ENCODE measurements at places on chromosomes 1 and 21. TPM values are rescaled to one million over a fixed set of nuclear protein-coding genes. Genes with fewer than 3 reads are reported as not detected.

- no peak for DNase-seq
These were observed 96.0 kb downstream of the NRIP1 start for GRCh38 chr21:14968821-14969220.

DNA sequence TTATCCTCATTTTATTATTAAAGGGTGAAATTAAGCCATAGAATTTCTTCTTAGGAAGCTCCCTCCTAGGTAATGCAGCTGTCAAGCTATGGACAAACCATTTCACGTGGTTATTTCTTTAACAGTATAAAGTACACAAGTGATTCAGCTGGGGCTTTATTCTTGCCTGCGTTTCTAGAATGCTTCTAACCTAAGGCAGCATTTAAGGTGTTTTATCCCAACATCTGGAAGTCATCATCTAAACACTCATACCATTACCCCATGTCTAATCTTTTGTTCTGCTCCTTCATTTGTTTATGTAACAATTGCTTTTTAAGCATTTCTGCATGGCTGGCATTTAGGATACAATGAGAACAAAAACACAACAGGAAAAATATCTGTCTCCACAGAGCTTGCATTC lies 829.2 kb upstream of the ADAMTS5 start:
- no peak for DNase-seq

GRCh38 chr1:24551960-24552571 lies 3.8 kb upstream of the NCMAP start:
- DNase-seq = no peak

GRCh38 chr1:212457740-212458338 lies 25.1 kb downstream of the NENF start:
- no peak for DNase-seq

Gene DENND2D
- 4.2 TPM for total RNA-seq

GRCh38 chr1:156945881-156946661 lies 25.6 kb downstream of the LRRC71 start:
- no peak for DNase-seq

Gene CYP2J2
- 68.8 TPM for total RNA-seq

Gene NPPB
- 37.1 TPM for total RNA-seq

DNA sequence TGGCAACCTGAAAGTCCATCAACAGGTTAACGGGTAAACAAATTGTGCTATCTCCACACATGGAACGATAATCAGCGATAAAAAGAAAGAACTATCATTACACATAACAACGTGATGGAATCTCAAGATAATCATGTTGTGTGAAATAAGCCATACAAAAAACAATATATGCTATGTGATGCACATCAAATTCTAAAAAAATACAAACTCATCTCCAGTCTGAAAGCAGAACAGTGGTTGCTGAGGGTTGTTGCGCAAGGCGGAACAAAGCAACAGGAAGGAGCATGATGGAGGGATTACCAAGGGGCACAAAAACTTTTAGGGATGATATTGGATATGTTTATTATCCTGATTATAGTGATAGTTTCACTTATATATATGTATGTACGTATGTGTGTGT lies 324.8 kb downstream of the VAV3 start:
- DNase-seq = no peak

Gene LENEP
- total RNA-seq = not detected

Gene BACE2
- total RNA-seq = 26.3 TPM

DNA sequence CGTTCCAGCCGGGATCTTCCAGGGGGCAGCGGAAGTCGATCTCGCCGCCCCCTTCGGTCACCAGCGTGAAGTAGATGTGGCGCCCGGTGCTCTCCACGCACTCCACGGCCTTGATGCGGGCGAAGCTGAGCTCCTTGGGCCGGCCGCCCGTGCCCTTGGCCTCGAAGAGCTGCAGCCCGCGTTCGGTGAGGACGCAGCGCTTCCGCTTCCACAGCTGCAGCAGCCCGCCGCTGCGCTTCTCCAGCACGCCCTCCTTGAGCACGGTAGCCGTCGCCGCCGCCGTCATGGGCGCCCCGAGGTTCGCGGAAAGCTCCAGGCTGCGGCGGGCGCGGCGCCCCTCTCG lies 516 bp downstream of the PHLDA3 start:
- DNase-seq = peak; percentile 81

- DNase-seq = no peak
These were observed 587.3 kb downstream of the PTPRC start for GRCh38 chr1:199226163-199226562.

Gene CCDC30
- 2.9 TPM for total RNA-seq

Gene CD34
- 170 TPM for total RNA-seq

Gene LRP8
- total RNA-seq = 1.3 TPM

- no peak for DNase-seq
These were observed 90.4 kb downstream of the NPHP4 start for GRCh38 chr1:5901841-5902240.

Gene NECAP2
- 18.6 TPM for total RNA-seq

GRCh38 chr1:40898431-40898901 lies 36.3 kb upstream of the CITED4 start:
- no peak for DNase-seq

Gene HES2
- not detected for total RNA-seq

DNA sequence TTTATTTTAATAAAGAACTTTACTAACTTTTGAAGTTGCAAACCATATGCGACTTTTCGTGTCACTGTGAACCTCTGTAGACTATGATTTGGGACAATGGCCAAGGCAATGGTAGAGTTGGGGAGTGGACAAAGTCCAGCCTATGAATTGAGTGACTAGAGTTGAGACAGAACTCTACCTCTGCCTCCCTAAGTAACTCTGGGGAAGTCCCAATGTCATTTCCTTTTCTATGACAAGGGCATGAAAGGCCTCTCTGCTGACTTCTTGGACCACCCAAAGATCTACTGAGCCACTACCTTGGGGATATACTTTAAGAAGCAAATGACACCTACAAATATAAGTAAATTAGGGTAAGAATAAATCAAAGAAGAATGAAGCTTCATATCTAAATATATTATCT lies 19.3 kb downstream of the BEND5 start:
- no peak for DNase-seq

Gene FMO3
- total RNA-seq = 0.62 TPM

DNA sequence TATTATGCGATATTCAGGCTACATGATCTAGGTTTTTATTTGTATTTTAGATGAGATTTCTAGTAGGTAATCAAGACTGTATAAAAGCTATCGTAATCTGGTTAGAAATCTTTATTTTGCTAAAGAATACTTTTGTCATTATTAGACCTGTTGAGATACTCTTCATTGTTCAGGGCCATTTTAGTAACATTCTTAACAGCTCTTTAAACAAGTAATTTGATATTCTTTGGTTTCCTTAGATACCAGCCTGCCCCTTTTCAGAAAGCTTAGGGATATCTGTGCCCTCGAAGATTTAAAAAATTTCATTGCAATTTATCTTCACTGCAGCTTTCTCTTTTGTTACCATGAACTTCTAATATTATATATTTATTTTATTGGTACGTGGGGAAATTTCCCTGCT lies 18.9 kb downstream of the ADGRL2 start:
- no peak for DNase-seq

DNA sequence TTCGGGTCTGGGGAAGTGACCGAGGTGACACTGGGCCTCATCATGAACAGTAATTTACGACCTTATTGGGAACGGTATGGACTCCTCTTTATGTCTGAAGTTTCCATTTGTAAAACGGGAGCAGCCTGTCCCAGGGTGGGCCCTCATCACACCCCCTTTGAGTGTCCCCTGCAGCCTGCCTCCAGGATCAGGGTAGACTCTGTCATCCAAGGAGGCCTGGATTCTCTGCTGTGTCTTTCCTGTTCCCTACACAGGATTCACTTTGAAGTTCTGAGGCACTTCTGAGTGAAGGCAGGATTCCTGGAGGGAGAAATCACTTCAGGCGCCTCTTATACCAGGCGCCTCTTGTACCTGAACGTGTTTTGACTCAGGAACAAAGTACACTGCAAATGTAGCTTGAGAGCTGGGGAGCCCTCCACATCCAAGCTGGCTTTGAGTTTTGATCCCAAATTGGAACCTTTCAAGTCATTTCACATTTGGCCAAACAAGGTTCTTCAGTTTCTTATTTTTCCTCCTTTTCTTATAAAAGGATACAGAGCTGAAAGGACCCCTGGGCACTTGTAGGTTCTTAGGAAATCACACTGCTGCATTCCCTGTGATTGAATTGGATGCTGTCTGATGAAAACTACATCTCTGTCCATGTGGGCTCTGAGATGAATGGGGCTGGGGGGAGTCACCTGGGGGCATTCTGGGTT lies 106.0 kb downstream of the SUSD4 start:
- DNase-seq = no peak

DNA sequence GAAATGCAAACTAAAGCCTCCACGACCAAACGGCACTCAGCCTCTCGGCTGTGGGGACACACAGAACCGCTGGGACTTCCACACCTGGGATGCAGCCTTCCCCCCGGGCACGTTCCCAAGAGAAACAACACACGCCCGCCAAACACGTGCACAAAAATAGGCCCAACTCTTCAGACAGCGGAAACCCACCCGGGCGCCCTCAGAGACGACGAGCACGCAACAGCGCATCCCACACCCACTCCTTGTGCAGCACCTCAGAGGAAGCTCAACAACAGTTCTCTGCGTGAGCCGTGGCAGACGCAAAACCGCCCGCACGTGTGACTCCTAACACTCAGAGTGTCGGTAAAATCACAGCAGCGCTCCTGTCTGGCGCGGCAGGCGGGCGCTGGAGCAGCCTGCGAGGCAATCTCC lies 5.3 kb downstream of the C1orf159 start:
- peak; percentile 44 for DNase-seq

DNA sequence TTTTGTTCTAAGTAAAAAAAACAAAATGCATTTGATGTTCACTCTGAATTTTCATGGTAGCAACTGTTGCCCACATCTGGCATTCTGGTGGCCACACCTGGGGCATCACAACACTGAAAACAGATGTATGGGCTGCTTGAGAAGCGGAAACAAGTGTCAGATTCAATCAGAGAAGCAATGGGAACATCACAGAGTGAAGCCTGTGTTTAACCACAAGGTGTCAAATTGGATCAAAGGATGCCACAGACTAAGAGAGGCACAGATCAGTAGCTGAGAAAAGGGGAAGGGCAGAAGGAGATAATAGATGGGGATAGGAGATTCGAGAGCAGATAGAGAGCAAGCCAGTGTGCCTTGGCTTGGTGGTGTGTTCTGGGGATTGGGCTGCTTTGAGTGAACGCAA lies 49.8 kb upstream of the MTF2 start:
- no peak for DNase-seq

Gene SPRR2E
- not detected for total RNA-seq

Gene B4GALT3
- total RNA-seq = 16.0 TPM

DNA sequence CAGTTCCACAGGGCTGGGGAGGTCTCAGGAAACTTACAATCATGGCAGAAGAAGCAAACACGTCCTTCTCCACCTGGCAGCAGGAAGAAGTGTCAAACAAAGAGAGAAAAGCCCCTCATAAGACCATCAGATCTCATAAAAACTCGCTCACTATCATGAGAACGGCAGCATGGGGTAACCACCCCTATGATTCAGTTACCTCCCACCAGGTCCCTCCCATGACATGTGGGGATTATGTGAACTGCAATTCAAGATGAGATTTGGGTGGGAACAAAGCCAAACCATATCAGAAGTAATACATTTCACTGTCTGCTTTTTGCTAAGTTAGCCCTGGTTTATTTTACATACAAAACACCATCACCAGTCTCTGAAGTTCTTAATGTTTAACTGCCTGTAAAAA lies 68.5 kb downstream of the RBM11 start:
- DNase-seq = no peak

DNA sequence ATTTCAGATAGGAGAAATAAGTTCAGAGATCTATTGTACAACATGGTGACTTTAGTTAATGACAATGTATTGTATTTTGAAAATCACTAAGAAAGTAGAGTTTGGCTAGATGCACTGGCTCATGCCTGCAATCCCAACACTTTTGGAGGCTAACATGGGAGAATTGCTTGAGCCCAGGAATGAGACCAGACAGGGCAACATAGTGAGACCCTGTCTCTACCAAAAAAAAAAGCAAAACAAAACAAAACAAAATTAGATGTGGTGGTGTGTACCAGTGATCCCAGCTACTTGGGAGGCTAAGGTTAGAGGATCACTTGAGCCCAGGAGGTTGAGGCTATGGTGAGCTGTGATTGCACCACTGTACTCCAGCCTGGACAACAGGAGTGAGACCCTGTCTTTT lies 27.2 kb downstream of the IVNS1ABP start:
- DNase-seq = no peak

Gene LAMC1
- total RNA-seq = 130 TPM

DNA sequence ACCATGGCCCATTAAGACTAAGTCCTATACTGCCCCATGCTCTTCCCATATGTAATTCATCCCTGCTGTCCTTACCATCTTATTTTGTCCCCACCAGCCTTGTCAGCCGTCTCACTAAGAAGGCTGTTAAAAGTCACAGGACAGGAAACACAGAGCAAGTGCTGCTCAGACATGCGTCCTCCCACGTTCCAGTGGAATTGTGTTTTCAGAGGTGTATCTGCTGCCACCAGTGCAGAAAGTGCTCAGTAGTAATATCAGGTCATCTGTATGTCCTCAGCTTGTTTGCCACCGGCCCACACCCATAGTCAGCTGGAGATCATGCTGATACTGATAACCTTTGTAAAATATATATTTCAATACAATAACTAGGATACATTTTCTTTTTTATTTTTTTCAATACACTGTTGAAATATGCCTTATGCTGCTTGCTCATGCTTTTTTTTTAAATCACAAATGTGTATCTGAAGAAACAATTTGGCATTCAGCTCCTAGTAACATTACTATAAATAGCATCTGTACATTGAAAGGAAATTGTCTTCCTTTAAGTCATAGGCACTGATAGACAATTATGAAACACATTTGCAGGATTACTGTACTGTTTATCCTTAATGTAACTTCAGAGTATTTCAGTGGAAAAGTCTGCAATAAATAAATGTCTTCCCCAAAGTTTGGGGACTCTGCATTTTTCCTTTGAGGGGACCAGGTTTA lies 156.9 kb downstream of the EDEM3 start:
- DNase-seq = no peak

DNA sequence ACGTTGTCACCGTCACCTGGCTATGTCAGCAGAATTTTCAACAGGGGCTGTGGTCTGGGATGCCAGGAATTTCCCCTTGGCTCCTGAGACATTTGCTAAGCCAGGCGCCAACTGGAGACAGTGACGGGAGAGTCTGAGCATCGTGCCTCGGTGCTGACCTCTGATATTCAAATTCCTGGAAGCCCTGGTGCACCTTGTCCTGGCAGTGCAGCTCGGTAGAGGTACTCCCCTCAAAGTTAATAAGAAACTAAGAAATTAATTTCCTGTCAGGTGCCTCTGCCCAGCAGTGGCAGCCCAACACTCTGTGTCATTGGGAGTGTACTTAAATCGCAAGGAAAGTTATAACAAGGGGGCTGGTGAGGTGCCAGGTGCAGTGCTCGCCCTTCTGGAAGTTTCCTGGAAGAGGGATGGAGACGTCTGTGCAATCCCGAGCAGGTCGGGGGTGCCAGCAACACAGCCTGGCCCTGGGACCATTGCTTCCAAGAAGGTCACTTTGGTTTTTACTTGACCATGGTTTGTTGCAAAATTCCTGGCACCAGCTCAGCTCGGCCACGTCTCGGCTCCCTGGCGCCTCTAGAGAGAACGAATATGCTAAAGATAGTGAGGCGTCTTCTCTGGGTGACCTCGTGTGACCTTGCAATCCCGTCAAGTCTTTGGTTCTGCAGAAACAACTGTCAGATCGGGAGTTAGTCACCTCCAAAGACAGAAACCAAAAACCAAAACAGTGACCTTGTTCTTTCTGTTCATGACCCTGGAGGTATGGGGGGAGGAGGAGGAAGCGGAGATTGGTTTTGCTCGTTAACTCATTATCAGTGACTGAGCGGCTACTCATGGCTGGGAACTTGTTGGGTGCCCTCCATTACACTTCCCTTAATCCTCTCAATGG lies 149.5 kb upstream of the VAMP3 start:
- DNase-seq = peak; percentile 77

All from right cardiac atrium (tissue), 5 donors.